ENCODE measurements at places on chromosomes 4 and X.

- DNase-seq = no peak
These were observed 25.4 kb downstream of the ATP7A start for GRCh38 chrX:77935886-77936285.

- no peak for DNase-seq
These were observed 10.8 kb upstream of the PPEF1 start for GRCh38 chrX:18696653-18697052.

DNA sequence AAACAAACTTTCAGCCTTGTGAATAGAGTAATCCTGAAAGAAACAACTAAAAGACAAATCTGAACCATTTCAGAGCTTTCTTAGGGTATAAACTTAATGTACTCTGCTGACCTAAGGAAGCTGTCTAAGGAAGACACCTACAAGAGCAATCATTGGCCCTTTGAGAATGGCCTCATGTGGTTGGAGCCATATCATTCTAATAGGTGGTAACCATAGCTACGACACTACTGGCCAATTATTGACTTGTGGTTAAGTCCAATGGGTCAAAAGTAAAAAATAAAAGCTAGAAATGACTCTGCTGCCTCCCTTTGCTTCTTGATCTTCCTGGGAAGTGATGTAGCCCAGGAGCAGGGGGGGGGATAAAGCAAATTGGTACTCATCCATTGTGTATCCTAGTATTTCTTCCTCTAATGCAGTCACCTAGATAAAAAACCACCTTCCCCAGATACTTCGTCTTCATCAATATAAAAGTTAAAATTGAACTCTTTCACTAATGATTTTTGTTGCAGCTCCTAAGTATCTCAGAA, 547.0 kb downstream of the ARAP2 start:
- DNase-seq = no peak

DNA sequence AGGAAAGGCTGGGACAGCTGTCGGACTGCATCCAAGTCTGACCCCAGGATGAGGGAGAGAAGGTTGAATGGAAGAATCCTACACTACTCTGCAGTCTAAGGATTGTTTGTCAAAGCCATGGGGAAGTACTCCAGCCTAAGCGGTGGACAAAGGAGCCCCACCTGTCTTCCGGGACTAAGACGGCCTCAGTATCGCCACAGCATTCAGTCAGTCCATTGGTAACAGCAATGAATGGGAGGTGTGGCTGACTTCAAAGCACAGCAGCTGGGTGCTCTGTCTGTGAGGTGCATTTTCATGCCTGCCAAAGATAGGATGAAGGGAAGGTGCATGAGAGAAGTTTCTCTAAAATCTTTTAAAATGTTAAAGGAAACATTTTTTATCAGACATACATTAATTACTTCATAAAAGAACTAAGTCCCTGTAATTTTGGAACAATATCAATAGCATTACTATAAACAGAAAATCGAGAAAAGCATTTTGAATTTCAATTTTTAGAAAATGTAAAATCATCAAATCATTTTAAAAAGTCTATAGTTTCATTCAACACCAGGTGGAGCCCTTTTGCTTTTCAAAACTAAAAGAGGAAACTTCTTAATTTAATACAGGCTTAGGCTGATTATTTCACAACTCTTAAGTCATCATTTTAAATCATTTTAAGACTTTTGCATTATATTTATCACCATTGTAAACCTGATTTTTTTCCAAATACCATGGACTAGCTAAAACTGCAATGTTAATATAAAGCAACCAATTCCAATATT, 27.6 kb upstream of the INTU start:
- no peak for DNase-seq

GRCh38 chrX:129718676-129719075, 20.1 kb upstream of the XPNPEP2 start:
- peak; percentile 54 for DNase-seq

DNA sequence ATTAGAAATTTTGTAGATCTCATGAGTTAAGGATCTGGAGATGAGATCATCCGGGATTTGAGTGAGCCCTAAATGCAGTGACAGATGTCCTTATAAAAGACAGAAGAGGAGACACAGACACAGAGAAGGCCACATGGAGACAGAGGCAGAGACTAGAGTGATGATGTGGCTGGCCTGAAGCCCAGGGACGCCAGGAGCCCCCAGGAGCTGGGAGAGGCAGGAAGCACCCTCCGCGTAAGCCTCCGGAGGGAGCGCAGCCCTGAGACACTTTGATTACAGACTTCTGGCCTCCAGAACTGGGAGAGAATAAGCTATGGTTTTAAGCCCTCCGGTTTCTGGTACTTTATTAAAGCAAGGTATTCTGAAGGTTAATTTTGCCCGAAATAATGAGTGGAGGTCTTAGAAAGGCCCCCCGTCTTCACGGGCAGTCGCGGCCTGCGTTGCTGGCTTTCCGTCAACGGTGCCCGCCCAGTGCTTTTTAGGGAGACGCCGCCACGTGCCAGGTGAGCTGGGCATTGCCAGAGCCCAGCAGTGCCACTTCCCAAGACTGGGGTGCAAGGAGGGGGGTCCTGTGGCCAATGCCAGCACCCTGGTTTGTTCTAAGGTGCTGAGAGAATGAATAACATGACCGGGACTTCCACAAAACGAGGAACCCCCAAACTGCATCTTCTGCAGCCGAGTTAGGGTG, 8.1 kb downstream of the DHRSX start:
- DNase-seq = no peak

GRCh38 chrX:10099411-10099810, 57.4 kb upstream of the CLCN4 start:
- DNase-seq = no peak

DNA sequence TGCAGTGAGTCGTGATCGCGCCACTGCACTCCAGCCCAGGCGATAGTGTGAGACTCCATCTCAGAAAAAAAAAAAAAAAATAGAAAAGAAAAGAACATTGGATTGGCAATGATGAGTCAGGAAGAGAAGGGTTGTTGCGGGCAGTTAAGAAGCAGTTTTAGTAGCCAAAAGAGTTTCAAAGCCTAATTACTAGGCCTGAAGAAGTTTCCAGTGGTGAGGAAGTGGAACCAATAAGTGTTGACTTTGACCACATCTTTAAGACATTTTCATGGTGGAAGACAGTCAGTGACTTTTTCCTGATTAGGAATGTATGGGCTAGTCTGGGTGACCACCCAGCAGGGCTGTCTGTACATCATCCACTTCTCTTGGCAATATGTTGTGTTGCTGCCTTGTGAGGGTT, 442.3 kb downstream of the AFF2 start:
- no peak for DNase-seq

DNA sequence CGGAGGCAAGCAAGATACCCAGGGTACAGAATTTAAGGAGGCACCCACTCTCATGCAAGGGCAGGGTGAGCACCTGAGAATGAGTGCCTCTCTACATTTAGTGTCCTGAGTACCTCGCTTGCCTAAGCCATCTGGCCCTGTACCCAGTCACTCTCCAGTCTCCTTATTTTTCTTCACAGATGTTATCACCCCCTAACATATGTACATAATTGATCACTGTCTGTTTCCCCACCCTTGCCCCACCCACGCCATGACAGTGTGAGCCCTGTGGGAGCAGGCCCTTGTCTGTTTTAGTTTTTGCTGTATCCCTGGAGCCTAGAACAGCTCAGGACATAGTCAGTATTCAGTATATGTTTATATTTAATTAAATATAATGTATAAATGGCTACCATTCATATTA, 113.6 kb downstream of the SPRY1 start:
- DNase-seq = no peak

- DNase-seq = no peak
These were observed 330.4 kb downstream of the GBA3 start for GRCh38 chr4:23023121-23023520.

DNA sequence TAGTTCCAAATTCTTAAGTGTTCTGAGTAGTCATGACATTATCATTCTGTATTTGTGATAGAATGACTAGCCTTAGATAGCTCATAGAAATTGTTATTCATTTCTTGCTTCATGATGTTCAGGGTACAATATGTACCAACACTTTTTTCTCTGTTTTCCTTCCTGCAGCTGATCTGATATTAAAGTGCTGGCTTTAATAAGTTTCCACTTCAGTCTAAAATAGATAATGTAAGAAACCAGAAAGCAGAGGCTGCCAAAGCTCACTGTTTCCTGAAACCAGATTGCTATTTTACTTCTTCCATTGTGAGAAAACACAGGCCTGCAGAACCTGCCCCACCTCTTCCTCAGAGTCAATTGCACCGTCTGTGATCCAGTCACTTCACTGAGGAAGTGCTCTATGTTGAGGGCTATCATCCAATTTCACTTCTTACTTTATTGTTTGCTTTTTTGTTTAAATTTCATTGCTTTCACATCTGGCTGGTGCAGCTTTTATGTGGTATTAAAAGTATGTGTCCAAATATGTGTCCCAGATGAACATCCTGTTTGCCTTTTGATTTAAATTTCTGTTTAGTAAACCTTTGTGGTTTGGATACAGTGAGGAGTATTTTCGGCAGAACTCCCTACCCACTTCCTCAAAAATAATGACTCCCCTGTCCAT, 652.1 kb downstream of the ANKRD50 start:
- DNase-seq = peak; percentile 76

Data from coronary artery (tissue), 2 donors.